ENCODE measurements at places on chromosomes 11 and 22.

DNA sequence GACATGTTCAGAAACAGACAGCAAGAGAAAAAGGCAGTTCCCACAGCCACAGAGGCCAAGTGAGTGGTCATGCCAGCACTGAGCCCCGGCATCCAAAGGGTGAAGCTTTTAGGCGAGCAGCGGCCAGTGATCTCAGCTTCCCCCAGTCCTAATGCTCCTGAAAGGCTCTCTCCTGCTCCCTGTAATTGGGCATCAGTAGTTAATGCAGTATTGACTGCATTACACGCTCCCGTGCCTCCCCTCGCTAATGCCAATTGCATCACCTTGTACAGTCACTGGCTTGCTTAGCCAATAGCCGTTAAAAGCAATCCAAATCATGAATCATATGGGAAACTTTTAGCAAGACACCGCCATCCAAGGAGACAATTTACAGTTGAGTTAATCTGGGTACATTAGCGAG lies 4.9 kb downstream of the LMO1 start:
- no peak for DNase-seq

DNA sequence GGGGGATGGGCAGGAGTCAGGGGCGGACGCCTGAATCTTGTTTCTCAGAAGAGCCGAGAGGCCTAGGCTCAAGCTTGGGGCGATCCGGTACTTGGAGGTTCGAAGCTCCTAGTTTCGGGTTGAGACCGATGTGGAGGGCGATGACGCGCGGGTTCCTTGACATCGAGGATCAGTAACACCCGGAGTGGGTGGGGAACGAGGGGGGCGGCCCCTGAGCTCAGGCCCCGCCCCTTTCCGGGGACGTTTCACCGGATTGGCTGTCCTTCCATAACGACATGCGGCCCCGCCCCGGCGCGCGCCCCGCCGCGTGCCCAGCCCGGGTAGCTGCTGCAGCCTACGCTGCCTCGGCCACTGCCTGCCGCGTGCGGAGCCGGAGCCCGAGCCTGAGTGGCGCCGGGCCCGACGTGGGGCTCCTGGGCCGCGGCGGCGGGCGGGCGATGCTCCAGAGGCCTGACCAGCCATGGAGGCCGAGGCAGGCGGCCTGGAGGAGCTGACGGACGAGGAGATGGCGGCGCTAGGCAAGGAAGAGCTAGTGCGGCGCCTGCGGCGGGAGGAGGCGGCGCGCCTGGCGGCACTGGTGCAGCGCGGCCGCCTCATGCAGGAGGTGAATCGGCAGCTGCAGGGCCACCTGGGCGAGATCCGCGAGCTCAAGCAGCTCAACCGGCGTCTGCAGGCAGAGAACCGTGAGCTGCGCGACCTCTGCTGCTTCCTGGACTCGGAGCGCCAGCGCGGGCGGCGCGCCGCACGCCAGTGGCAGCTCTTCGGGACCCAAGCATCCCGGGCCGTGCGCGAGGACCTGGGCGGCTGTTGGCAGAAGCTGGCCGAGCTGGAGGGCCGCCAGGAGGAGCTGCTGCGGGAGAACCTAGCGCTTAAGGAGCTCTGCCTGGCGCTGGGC lies at the start of gene CCDC85B:
TSS of gene CCDC85B (plus strand) at position 350 of the 895 bp plus-strand sequence. CDS start at position 461, 111 bp downstream.
- DNase-seq: peak; percentile 87

- DNase-seq: no peak
Observed at GRCh38 chr11:119895981-119896380, 167.0 kb upstream of the NECTIN1 start.

DNA sequence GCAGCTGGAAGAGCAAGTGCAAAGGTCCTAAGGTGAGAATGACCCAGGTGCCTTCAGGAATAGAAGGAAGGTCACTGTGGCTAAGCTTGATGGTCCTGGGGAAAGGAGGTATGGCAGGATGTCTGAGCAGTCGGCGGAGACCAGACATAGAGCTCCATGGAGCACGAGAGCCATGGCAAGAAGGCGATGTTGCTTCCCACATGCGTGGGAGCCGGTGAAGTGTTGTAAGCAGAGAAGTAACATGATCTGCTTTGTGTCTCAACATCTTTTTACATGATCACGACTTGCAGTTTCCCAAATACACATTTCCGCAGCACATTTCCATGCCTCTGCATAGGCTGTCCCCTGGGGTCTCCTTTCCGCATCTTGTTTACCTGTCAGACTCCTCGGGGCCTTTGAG lies 231.9 kb downstream of the KIRREL3 start:
- no peak for DNase-seq

DNA sequence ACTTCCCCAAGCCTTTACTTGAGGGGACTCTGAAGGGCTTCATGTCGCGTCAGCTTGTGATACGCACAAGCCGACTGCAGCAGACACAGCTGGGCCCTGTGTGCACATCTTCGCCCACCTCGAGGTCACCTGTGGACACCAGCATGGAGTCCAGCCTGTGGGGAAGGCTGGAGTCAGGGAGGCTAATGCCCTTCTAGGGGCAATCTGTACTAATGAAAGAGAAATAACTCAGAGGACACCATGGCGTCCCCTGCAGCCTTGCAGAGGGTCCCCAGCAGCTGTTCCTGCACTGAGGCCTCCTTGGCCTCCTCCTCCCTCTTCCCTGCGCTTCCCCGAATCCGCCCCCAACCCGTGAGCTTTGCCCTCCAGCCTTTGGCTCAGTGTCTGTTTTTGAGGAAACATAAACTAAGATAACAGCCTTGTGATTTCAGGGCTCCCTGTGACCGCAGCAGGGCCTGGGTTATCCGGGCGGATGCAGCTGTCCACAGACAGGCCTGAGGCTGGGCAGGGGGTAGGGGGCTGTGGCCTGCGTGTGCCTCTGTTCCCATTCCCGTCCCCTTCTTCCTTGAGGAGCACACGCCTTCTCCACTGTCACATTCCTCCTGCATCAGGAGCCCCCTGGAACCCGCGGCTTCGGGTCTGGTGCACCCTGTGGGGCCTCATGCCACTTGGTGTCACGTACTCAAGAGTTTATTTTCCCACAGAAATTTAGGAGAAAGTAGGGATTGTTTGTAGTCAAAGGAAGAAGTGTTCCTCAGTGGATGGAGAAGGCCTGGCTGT lies 25.0 kb downstream of the KRTAP5-5 start:
- DNase-seq: no peak

GRCh38 chr11:12224537-12224893 lies 114.1 kb downstream of the MICAL2 start:
- no peak for DNase-seq

- DNase-seq: no peak
Observed at GRCh38 chr11:46857666-46858065, 11.6 kb upstream of the CKAP5 start.

DNA sequence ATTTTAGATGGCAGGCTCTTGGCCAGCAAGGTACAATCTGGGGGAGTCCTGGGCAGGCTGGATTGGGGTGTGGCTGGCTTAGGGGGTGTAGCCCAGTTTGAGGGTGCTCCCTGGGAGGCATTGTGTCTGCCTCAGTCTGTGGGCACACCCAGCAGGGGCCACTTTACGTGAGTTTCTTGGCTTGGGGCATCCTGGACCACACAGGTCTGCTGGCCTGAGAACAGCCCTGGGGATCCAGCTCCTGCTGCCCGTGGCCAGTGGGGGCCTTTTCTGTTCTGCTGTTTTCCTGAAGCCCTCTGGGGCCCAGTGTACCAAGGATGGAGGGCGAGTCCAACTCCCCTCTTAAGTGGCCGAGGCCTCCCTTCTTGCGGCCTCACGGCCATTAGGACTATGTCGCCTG lies 71.9 kb downstream of the MPPED1 start:
- DNase-seq: no peak

- DNase-seq: no peak
Observed at GRCh38 chr11:71250523-71251150, 1.7 kb downstream of the SHANK2 start.

DNA sequence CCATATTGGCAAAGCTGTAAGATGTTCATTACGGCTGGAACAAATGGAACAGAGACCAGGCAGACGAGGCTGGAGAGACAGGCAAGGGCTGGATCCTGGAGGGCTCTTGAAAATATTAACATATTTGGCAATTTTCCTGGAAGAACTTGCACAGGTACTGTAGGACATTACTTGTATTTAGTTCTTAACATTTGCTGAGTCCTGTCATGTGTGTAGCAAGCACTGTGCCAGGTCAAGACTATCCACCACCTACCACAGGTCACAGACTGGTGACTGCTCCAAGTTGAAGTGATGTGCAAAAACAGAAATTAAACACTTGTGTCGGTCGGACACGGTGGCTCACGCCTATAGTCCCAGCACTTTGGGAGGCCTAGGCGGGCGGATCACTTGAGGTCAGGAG lies 58.7 kb upstream of the TNRC6B start:
- no peak for DNase-seq

DNA sequence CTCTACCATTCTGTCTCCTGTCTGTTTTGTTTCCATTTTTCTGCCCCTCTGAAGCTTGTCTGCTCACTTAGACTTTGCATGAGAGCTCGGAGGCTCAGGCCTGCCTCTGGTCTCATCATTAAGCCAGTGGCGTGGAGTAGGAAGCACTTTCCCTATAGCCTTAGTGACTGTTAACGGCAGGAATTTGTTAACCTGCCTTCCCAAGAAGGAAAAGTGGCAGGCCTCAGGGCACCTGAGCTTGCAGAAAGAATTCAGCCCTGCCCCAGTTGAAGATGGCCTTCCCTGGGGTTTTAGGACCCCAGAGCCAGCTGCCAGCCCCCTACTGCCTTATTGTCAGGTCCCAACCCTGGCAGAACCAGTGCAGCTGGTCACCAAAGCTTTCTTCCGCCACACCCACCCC lies 93.2 kb downstream of the PKNOX2 start:
- no peak for DNase-seq

DNA sequence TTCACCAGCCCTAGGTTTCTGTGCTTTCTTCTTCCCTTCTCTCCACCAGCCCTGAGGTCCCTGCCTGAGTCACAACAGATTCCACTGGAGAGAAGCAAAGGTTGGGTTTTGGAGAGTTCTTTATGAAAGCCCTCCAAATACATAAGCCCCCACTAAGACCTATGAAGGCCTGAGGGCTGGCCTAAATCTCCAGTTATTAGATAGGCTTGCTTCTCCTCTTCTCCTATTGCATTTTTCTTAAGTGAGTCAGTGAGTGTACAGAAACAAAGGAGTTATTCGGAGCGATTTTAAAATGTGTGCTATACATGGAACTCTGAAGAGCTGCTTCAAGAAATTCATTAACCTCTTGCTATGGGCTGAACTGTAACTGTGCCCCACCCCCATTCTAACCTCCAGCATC lies 1057.3 kb downstream of the OPCML start:
- DNase-seq: no peak

- no peak for DNase-seq
Observed at GRCh38 chr11:62400760-62401159, 18.1 kb upstream of the SCGB1A1 start.

- no peak for DNase-seq
Observed at GRCh38 chr22:47046411-47047065, 284.1 kb downstream of the TBC1D22A start.

DNA sequence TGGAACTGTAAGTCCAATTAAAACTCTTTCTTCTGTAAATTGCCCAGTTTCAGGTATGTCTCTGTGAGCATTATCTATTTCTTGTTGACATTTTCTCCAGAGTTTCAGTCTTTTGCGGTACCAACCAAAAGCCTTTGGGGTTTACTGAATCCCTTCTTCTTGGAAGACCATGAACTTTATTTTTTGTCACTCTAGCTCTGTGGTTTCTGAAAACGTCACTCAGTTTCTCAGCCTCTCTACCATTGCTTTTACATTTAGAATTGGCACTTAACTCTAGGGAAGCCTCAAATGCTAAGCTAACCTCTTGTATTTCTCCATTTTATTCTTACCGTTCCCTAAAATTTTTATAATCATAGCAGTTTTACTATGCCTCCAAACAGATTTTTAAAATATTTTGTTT lies 237.6 kb downstream of the CSNK2A3 start:
- no peak for DNase-seq

GRCh38 chr22:50600967-50601668 lies 525 bp downstream of the MAPK8IP2 start:
- no peak for DNase-seq

- DNase-seq: no peak
Observed at GRCh38 chr11:10211470-10211869, 82.5 kb downstream of the SBF2 start.

- no peak for DNase-seq
Observed at GRCh38 chr11:119376197-119376847, 5.2 kb downstream of the USP2 start.

DNA sequence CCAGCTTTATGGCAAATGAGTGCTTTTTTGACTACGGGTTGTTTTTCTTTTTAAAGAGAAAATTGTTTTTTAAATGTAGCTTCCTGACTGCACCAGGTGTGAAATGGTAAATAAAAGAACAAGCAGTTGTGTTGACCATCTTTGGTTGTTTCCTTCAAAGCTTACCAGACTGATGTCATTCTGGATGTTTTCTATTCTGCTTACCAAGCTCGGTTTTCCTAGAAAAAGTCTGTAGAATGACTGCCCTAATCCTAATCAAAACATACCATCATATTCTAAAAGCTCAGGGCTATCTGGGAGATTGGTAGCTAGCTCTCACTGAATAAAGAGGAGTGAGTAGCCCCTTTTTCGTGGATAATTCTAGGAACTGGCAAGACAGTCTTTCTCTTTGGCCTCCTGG lies 77.7 kb downstream of the GAB2 start:
- DNase-seq: no peak

All from progenitor cell of endocrine pancreas (in vitro differentiated cells).